Activated naive CD4-positive, alpha-beta T cell (primary cell): ENCODE measurements at places on chromosomes 5 and 9.

DNA sequence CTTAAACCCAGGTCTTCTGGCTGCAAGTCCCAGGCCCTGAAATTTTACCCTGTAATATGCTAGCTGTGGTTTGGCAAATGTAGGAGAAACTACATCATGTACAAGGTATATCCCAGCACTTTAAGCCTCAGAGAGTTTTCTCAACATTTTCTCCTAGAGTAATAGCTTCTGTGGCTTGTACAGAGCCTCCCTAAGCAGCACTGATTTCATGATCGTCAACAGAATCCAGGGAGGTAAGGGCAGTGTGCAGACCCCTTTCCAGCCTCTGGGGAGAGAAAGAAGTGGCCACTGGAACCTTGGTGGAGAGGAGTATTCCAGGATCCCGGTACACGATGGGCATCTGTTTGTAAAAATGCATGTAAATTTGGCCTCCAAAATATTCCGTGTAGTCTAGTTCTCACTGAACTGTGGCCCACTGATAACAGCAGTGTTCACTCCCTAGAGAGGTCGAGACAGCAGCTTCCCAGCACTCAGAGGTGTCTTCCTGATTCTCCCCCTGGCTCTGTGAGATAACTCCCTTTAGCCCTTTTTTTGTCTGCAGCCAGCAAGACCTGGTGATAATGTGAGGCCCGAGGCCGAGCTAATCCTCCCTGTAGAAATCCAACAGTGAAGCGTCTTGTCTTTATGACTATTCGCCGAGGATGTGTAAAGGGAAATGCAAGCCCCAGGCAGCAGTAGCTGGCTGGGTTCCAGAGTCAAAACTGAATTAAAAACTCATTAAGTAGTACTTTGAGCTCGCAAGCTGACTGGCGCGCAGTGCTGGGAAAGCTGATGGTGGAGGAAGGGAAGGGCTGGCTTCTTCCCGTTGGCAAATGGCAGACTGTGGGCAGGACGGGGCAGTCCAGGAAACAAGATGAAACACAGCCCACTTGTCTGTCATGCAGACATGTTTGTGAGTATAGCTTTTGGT lies 59.0 kb downstream of the MAP1B start:
- DNase-seq = no peak

DNA sequence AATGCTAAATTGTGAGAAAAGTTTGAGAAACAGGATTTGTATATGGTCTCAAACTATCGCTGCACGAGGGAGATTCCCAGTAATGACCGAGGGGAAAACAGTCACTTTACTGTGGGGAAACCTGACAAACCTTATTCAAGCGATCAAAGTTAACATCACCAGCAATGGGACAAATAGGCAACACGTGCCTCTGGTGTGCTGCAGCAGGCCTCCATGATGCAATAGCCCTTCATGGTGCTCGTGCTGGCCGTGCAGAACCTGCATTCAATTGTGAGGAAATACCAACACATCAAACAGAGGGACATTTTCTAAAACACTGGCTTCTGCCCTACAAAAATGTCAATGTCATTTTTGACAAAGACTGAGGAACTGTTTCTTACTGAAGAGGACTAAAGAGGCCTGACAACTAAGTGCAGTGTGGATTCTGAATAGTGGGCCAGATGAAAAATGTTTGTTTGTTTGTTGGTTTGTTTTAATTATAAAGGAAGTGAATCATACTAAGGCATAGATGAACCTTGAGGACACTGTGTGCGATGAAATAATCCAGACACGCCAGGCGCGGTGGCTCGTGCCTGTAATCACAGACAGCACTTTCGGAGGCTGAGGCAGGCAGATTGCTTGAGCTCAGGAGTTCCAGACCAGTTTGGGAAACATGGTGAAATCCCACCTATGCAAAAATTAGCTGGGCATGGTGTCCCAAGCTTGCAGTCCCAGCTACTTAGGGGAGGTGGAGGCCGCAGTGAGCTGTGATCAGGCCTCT lies 17.6 kb upstream of the MARCHF6 start:
- no peak for DNase-seq

DNA sequence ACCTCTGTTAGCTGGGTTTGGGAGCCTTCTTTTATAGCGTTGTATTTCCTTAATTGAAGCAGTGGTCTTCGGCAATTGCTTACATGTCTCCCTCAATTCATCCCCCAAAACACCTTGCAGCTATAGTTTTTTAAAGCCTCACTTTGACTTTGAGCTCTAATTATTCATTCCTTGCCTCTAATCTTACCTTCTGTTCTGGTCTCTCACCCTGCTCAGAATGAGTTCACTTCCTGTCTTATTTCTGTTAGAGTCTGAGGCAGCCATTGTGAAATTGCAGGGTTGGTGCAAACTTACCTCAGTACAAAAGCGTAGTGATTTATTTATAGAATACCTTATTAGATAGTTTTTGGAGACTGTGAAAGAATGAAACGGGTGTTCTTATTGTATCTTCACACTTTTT lies 35.0 kb downstream of the AOPEP start:
- DNase-seq = no peak

GRCh38 chr9:117783828-117784227 lies 79.6 kb downstream of the TLR4 start:
- DNase-seq = no peak

DNA sequence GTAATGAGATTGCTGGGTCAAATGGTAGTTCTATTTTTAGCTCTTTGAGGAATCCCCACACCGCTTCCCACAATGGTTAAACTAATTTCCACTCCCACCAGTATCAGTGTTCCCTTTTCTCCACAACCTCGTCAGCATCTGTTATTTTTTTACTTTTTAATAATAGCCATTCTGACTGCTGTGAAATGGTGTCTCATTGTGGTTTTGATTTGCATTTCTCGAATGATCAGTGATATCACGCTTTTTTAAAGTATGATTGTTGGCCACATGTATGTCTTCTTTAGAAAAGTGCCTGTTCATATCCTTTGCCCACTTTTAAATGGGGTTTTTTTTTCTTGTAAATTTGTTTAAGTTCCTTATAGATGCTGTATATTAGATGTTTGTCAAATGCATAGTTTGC lies 73.5 kb downstream of the MTAP start:
- DNase-seq = no peak

- DNase-seq = no peak
These were observed 260.7 kb downstream of the CRB2 start for GRCh38 chr9:123616707-123617106.

DNA sequence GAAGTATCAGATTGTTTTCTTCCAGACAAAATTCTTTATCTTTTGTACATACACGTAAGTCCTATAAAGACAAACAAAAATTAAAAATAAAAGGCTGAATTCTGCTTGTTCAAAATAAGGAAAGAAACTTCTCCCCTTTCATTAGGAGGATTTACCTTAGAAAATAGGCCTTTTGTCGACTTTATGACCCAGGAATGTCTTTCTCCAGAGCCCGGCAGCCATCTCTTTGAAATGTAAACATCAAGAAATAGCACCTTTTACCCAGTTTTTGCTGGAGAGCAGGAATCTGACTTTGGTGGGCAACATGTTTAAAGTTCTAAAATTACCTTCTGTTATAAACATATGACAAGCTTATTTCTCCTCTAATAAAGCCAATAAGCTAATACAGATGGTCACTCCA lies 373.0 kb upstream of the FTMT start:
- DNase-seq = no peak

DNA sequence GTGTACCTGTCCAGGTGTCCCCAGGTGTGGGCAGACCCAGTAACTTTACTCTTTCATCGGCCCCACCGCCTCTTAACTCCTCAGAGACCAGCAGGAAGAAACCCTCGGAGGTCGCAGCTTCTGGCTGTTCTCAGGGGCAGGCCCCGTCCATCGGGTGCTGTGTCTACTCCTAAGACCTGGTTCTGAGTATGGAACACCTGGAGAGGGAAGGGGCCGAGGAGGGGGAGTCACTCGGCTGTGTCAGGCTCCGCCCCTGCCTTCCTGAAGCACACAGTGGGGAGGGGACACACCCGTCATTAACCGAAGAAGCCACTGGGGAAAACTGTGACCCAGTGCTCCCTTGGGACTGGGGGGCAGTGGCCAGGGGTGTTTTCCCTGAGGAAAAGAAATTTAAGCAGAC lies 22.3 kb downstream of the NTNG2 start:
- no peak for DNase-seq

DNA sequence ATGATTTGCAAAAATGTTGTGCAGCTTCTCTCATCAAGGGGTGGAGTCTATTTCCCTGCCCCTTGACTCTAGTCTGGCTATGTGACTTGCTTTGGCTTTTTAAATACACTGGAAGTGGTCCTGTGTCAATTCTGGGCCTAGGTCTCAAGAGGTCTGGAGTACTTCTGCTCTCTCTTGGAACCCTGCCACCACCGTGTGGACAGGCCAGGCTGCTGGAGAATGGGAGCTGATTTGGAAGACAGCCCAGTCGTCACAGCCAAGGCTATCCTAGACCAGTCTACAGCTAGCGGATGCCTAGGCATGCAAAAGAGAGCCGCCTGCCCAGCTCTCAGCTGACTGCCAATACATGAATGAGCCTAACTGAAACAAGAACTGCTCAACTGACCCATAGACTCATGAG lies 56.7 kb upstream of the CLINT1 start:
- DNase-seq = no peak

- no peak for DNase-seq
These were observed 41.0 kb downstream of the ESM1 start for GRCh38 chr5:54944364-54944763.

DNA sequence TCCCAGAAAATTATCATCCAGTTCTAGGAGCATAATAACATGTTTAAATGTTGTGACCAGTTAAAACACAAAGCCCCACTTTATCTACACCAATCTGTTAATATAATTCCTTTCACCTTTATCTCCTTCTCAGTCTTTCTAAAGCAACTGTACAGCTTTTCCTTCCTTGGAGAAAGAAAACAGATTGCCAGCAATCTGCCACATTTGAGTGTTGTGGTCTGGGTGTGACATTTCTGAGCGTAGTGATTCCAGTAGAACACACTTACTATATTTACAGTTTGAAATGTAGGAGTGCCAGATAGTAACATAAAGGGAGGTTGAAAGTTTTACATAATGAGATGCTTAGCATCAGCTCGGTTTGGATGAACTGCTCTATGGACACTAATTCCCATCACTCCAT lies 76.1 kb downstream of the KCNN2 start:
- DNase-seq = no peak

DNA sequence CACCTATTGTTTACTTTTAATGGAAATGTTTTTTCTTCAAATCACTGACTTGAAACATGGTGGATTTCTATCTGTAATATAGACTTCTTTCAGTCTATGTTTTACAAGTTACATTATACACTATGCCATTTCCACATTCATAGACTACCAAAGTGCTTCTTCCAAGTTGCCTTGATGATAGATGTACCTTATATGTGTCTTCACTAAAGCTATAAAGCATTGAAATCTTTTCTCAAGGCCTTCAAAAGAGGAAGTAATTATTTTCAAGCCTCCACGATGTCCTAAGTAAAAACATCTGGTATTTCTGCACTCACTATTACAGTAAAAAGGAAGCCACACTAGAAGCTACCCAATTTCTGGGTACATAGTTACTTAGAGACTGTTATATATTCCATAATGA lies 113.3 kb downstream of the FGF10 start:
- no peak for DNase-seq

- DNase-seq = no peak
These were observed 79.7 kb downstream of the MED27 start for GRCh38 chr9:131999692-132000551.

DNA sequence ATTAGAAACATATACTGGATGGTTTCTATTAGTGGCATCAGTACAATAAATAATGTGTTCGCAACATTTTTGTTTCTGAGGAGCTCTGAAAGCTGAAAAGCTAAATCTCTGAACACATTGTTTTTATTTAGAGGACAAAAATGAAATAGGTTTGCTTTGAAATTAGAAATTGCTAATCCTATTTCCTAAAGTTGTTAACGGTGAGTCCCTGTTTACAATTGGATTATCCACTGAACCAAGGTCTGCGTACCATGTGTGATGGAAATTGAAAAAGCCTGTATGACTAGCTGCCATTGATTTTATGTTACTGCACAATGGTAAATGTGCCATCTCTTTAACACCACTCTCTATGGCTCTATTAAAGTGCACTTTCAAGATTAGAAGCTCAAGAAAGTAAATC lies 297.7 kb upstream of the NUDT12 start:
- DNase-seq = no peak

- no peak for DNase-seq
These were observed 10.8 kb upstream of the PRRC2B start for GRCh38 chr9:131382850-131383729.

DNA sequence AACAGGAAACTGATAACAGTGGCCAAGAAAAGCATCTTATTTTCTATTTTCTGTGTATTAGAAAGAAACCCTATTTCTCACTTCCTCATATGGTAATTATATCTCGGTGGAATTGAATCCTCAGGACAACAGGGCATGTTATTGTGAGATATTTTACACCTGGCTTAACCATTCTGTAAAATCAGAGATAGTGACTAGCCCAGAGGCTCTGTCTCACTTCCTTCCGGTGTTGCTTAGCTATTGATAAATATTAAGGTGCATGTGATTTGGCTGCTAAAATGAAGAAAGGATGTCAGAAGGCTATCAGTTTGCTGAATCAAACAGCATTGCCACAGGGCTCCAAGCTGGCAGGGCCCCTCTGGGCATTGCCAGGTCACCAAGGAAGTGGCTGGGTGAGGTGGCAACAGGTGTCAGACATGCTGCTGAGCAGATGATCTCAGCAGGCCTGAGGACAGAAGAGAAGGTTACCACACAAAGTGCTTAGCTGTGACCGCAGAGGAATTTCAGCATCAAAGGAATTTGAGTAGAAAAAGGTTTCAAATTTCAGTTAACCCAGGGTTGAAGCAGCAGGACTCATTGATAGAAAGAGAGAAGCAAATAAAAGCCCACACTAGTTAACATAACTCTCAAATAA lies 330.7 kb downstream of the PDE4D start:
- no peak for DNase-seq

DNA sequence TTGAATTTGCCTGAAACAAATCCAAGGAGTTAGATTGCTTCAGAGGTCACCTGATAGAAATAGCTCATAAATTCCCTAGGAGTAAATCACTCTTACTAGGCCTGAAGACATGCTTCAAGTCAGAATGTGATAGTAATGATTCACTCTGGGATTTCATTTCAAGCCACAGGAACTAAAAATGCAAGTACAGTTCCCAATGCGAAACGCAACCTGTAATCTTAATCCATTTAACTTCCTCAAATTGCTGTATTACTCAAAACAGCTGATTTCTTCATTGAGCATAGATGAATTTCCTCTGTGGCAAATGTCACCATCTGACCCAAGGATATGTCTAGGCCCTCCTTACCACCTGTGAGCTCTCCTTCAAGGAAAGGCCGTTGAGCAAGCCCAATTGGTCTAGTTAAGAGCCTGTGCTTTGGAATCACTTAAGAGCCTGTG lies 32.1 kb upstream of the IL6ST start:
- DNase-seq = no peak

- no peak for DNase-seq
These were observed 557.0 kb downstream of the TLE1 start for GRCh38 chr9:81132318-81132717.

DNA sequence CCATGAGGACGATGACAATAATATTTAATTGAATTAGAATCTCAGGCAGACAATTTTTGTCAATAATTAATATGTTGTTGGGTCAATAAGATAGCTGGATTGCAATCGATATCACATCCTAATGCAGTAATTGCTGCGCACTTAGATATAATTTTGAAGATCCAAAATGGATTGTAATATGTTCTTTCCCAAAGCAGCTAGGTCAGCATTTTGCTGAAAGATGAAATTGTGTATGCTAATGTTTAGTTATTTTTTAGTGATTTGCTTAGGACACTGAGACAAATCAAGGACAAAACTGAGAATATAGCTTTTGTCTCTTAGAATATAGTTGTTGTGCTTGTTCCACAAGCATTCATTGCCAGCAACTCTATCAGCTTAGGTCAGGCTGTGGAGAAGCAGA lies 389.9 kb downstream of the MTRR start:
- no peak for DNase-seq
